Fibroblast of lung (primary cell): ENCODE measurements at places on chromosomes 6 and 20. TPM values are rescaled to one million over a fixed set of nuclear protein-coding genes. Genes with fewer than 3 reads are reported as not detected.

Gene SSTR4
- total RNA-seq = not detected in 2 replicates

Gene RIOK1
- 23.9 and 28.7 TPM in 2 replicates for total RNA-seq

Gene UNC93A
- not detected in 2 replicates for total RNA-seq

Gene GGTLC1
- total RNA-seq = not detected in 2 replicates
